ENCODE measurements at places on chromosomes 11 and 22. TPM values are rescaled to one million over a fixed set of nuclear protein-coding genes. Genes with fewer than 3 reads are reported as not detected.

TEAD1 gene
- 164 TPM for total RNA-seq

- no peak for DNase-seq
These were observed 384.3 kb downstream of the NTM start for GRCh38 chr11:131754671-131755070.

DNA sequence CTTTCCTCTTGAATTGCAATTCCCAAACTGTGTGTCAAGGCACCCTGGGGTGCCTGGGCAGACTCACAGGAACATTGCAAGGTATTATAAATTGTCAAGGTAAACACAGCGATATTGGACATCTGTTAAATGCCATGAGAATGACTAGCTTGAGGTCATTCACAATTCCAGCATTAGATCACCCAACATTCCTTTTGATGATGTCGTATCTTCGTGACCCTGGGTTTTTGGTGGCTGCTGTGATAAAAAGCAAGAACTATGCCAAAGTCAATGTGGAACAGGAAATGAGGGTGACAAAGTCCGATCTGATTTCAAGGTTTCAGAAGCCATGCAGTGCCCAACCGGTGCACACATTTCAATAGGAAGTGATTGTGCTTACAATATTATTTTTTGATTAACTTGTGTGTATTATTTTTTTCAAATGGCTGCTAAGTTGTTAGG is 458.4 kb downstream of the MIAT start:
- no peak for DNase-seq

- no peak for DNase-seq
These were observed 58.1 kb downstream of the LINC01488 start for GRCh38 chr11:69539416-69540117.

TRIM64C gene
- not detected for total RNA-seq

DNA sequence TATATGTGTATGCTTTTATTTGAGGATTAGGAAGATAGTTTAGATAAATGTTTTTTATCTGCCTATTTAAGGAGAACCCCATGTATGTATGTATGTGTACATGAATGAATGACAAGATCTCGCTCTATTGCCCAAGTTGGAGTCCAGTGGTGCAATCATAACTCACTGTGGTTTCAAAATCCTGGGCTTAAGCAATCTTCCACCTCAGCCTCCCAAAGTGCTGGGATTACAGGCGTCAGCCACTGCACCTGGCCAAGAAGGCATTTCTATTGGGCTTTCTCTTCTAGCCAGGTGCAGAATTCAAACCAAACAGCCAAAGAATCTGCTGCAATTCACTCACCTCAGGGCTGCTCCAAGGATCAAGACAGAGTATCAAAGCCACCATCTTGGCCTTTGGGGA is 25.5 kb upstream of the DGKZ start:
- DNase-seq, result no peak

DNA sequence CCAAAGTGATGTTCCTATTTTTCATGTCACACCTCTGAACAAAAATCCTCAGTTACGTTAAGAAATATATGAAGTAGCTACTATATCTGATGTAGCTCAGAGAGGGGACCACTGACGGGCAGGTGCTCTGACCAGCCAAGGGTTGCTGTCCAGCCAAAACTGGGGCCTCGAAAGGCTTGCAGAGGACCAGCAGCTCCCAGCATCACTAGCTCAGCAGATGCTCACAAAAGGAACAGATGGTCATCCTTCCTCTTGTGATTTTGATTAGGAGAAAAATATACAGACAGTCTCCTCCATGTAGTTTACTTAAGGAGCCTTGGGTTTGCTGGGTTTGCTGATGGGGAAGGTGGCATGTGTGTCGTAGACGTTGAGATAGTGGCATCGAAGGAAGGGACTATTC is 374.6 kb upstream of the B3GAT1 start:
- no peak for DNase-seq

TALDO1 gene
- total RNA-seq, result 232 TPM

FOLR2 gene
- 118 TPM for total RNA-seq

ANKK1 gene
- 0.68 TPM for total RNA-seq
